Stimulated activated CD4-positive, alpha-beta T cell treated with anti-CD3 and anti-CD28 coated beads, Interleukin-4, amount 100 ng/mL, for 24 hours (primary cell): ENCODE measurements at places on chromosomes 16 and 17.
A peak's percentile ranks its signal among the peaks of the same experiment; 100 is the strongest.

DNA sequence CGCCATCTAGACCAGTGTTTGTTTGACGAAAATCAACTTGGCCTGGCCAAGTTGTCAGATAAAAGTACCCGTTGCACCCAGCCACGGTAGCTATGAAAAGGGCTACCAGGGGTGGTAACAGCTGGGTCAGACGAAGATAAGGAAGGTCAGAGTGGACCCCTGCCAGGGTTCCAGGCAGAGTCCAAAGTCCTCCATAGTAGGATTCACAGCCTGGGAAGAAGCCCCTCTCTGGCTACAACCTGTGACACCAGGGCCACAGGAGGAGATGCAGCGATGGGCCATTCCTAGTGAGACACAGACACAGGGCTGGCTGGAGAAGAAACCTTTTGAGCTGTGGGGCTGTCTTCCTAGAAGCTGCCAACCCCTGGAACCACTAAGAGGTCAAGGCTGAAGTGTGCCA lies 39.3 kb downstream of the MEAK7 start:
- no peak for DNase-seq

DNA sequence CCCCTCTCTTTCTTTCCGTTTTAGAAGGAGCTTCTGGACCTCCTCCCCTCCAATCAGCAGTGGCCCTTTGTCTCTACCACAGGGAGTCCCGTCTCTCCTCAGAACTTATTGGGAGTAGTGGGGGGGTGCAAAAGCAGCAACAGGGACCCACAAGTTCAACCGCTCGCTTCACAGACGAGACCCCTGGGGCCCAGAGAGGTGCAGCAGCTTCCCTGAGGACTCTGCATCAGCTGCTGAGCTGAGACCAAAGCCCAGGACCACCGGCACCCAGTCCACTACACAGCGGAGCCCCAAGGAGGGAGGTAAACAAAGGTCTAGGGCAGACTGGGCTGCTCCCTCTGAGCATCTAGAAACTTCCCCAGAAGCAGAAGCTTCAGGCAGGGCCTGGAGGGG lies 123.9 kb downstream of the SDK2 start:
- DNase-seq: no peak

DNA sequence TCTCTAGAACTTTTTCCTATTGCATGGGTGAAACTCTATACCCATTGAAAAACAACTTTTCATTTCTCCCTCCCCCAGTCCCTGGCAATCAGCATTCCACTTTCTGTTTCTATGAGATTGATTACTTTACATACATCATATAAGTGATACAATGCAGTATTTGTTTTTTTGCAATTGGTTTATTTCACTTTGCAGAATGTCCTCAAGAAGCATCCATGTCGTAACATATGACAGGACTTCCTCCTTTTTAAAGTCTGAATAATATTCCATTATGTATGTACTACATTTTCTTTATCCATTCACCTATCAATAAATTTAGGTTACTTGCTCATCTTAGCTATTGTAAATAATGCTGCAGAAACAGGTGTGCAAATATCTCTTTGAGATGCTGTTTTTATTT lies 8.8 kb downstream of the IL21R start:
- no peak for DNase-seq

GRCh38 chr16:26756633-26757032 lies 310.1 kb upstream of the C16orf82 start:
- no peak for DNase-seq

GRCh38 chr16:19266774-19267173 lies 18.8 kb upstream of the CLEC19A start:
- DNase-seq: no peak

- no peak for DNase-seq
These were observed 14.6 kb downstream of the ANKRD40 start for GRCh38 chr17:50693036-50693682.

GRCh38 chr17:42016411-42016831 lies 818 bp downstream of the DNAJC7 start:
- peak; percentile 16 for DNase-seq

DNA sequence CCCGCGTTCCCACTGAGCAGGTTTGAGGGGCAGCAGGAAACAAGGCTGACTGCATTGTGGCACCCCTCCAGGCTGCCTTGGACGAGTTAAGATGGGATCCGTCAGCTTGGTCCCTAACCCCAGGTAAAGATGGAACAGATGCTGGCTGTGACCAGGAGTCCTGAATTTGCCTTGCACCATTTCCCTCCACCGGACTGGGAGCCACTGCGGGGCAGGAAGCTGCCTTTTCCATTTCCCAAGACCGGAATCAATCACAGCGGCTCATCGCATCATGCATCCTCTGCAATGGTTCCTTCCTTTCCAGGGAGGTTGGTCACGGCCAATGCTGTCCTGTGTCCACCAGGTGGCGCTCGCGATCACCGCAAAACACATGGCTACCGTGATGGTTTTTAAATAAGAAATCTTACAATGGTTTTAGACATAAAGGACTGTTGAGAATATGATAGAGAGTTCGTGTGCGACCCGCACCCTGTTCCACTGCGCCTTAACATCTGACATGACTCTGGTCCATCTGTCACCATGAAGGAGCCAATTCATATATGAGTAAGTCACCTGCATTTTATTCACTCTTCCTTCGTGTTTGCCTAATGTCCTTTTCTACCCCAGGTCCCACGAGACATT lies 6.8 kb upstream of the MEAK7 start:
- DNase-seq: peak; percentile 87

GRCh38 chr16:35314298-35314697 lies 1854.9 kb downstream of the TP53TG3F start:
- no peak for DNase-seq
